Right hindlimb (tissue), 1 donor: ENCODE measurements at places on chromosomes 3 and 15.

DNA sequence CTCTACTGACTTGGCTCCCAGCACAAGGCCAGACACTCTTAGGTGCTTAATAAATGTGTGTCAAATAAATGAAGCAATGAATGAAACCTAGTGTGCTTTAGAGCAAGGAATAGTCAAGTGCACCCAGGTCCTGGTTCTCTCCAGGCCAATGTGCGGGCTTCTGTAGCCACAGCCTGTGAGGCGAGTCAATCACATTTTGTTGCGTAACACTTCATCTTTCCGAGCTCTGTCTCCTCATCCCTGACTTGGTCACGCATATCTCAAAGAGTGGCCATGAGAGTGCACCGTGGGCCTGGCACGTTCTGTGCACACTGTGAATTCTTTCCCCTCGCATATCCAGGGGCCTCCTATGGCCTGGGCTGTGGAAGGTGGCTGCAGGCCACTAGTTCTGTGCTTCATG lies 11.4 kb upstream of the SH3GL3 start:
- DNase-seq, result no peak

DNA sequence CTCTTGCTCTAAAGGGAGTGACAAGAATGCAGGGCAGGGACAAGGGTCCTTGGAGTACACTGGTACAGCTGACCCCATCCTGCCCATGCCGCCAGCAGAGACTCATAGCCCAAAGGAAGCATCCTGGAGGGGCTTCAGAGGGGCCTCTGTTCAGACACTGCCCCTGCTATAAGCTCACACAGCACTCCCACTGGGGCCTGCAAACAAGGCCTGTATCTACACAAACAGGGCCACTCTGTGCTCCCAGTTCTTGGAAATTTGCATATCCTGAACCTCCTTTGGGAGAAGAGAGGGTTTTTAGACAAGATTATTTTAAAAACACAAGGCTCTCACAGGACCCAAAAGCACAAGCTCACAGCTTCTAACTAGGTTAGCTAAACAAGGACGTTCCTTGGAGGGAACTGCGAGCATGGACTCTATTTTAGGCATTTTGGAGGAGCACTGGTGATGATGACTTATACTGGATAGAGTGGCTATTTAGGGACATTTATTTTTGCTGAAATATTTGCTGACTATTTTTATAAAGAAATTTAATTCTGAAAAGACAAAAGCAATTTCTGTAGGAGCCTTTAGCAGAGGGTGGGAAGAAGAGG lies 16.4 kb upstream of the ANKRD34C start:
- DNase-seq, result no peak

GRCh38 chr3:102079809-102080197 lies 230.5 kb downstream of the NFKBIZ start:
- no peak for DNase-seq

DNA sequence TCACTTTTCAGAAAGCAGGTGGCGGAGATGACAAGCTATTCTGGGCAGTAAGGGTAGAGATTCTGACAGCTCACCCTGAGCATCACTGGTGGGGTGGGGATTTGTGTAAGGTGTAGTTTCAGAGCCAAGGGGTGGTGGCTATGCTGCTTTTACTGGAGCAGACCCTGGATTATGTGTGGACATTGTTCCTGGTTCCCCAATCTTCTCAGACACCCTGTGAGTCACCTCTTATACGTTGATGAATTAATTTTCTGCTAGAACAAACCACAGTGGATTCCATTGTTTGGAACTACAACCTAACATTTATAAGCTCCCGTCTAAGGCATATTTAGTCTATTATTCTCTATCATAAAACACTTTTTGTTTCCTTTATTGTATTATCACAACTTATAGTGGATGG lies 169.5 kb upstream of the COL8A1 start:
- no peak for DNase-seq

DNA sequence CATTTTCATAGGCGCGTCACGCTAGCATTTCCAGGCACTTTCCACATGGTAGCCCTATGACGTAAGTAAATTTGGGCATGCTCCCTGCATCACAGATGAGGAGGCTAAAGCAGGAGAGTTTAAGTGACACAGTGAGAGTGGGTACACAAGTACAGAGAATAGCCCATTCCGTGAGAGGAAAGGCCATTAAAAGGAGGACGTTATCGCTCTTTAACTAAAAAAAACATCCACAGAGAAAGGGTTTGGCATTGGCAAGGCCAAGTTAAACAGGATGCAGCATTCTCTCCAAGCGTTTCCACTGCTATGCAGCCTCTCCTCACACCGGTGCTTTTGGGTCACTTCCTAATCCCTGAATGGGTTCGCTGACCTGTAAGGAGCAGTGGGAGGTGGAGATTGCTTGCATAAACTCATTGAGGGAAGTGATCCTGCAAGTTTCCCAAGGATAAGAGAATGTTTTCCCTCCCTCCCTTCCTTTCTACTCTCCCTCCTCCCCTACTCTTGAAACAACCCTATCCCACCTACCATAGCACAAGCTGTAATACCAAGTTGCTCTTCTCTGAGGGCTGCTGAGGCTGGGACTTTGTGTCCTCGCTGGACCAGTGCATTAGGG lies 147.7 kb downstream of the VGLL4 start:
- no peak for DNase-seq

GRCh38 chr3:197023241-197023997 lies 6.2 kb downstream of the MELTF start:
- no peak for DNase-seq
